ENCODE measurements at places on chromosomes 11 and 22.
A peak's percentile ranks its signal among the peaks of the same experiment; 100 is the strongest.

DNA sequence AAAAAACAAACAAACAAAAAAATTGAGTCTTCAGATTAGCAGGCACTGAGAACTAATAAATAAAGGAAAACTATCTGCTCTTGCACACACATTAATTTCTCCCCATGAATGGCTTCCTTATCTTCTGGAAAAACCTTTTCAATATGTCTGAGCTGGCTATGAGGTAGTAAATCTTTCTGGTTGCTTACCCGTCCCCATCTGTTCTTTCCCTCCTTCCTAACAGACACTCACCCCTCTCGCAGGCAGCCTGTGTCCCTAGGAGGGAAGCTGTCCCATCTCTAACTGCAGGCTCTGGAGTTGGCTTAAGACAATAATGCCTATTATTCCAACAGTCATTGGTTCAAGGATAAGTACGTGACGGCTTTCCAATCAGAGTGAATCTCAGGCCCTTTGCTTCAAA is 8.2 kb upstream of the SCUBE2 start:
- DNase-seq = no peak

DNA sequence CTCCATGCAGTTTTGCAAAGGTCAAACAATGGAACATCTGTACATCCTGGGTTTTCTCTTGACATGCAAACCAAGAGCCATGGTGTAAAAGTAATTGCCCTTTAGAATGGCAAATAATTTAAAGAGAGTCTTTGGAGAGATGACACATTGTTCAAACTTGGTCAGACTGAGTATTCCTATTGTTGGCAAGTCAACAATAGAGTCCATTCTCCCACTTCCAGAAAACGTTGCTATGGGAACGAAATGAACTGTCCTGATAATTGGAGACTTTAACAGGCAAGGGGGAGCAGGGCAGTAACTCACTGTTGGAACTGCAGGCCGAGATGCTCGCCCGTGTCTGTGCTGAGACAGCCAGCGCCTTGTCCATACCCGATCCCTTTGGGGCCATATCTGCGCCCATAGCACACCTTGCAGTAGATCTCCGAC is 13.9 kb downstream of the CSRP3 start:
- DNase-seq = no peak

- no peak for DNase-seq
Measured at GRCh38 chr11:124473476-124473875, 28.0 kb upstream of the OR8B8 start.

GRCh38 chr22:29806196-29806595 is 31.9 kb downstream of the ASCC2 start:
- no peak for DNase-seq

GRCh38 chr11:21604564-21604963 is 588.3 kb upstream of the ANO5 start:
- DNase-seq = no peak

DNA sequence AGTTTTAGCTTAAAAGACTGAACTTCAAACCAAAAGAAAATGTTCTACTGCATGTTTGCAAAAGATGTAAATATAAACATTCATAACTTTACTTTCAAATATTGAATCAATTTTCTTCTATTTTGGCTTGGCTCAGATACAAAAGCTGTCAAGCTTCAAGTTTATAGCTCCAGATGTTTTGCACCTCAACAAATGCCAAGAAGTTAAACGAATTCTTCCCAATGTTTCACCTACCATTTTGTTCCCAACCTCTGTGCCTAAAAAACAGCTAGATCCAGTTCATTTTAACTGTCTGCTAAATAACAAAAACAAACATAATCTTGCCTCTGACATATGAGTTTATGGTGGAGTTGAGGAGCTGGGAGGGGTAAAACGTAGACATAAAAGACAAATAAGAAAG is 76.5 kb downstream of the RAB30 start:
- DNase-seq = no peak

- DNase-seq = peak; percentile 77
Measured at GRCh38 chr22:50544078-50544745, 1.5 kb upstream of the KLHDC7B start.

- DNase-seq = no peak
Measured at GRCh38 chr11:70481625-70482528, 83.5 kb downstream of the CTTN start.

GRCh38 chr22:50209893-50210292 is 9.1 kb downstream of the SELENOO start:
- peak; percentile 71 for DNase-seq

DNA sequence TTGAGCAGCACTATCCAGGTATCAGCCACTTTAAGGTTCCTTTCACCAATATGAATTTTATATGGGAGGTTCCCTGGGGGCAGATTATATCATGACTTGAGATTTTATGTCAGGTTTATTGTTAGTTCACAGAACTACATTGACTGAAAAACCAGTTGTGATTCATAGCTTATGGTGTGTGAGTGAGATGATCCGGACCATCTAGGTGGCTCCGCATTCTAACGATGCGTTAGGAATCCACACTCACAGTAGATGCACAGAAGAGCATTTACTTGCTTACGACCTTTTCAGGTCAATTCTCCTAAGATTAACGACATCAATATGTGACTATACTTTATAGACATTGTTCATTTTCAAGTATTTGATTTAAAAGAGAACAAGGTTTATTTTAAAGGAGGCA is 984.3 kb upstream of the CCDC90B start:
- DNase-seq = no peak

- no peak for DNase-seq
Measured at GRCh38 chr11:60485987-60486386, 6.6 kb upstream of the MS4A12 start.

DNA sequence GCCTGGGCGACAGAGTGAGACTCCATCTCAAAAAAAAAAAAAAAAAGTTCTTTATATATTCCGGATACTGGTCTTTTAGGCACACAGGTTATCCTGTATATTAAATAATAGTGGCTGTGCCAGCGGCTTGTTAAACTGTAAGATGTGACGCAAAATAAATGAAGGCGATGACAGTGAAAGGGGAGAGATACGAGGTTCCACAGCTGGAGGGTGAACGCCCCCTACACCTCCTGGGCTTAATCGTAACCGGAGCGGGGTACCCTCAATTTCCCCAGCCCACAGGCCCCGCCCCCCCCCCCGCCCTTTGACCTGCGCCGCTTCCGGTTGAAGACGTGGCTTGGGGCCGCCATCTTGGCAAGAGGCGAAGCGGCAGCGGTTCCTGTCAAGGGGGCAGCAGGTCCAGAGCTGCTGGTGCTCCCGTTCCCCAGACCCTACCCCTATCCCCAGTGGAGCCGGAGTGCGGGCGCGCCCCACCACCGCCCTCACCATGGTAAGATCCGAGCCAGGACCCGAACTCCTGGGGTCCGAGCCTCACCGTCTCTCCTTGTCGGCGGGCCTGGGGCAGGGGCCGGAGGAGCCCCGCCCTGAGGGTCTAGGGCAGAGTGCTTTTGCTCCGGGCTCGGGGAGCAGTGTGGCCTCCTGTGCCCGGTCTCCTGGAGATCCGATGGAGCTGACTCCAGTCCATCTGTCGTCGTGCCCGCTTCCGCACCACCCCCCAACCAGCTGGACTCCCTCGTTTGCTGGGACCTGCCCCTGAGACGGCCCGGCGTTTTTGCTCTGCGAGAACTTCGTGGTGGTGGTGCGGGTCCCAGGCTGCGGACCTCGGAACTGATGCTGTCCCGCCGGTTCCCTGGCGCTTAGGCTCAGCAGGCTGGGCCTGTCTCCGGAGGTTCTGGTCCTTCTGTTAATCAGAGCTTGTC is at the start of gene ARCN1:
Gene ARCN1 (plus strand): TSS at position 349 of the 920 bp plus-strand sequence. CDS start 139 bp downstream, at position 488.
- DNase-seq = peak; percentile 94

- DNase-seq = no peak
Measured at GRCh38 chr11:128361451-128362020, 225.8 kb downstream of the ETS1 start.

- DNase-seq = no peak
Measured at GRCh38 chr22:32684148-32684821, 117.2 kb upstream of the TIMP3 start.

DNA sequence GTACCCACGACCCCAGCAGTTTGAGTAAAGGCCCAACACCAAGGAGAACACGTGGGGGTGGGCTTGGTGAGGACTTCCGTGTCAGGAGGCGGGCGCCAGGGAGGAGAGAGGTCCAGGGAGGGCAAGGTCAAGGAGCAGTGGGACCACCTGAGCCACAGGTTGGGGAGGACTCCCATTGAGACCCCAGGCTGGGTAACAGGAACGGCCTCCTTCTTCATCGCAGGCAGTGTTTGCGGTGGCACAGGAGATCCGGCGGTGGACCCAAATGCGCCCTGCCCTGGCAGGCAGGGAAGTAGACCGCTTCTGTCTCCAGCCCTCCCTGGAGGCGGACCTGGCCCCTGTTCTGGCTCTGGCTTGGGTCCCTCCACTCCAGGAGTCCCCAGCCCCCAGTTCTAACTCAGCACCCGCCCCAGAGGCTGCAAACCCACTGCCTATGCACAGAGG is 5.9 kb upstream of the TBX1 start:
- no peak for DNase-seq

DNA sequence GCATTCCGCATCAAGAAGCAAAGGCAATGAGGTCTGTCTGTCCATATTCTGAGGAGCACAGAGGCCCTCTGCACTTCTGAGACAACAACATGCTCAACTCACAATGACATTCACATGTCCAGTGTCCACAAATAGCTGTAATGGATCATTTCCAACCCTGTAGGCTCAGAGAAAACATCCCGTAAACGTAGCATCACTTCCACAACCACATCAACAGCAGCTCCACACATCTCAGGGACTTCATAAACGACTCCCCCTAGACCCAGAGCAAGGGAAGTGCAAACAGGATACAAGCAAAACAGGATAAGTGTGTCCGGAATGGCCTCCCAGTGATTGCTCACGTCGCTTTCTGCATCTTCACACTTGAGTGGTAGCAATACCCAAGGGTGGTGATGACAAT is 100.2 kb downstream of the SYN3 start:
- peak; percentile 43 for DNase-seq

DNA sequence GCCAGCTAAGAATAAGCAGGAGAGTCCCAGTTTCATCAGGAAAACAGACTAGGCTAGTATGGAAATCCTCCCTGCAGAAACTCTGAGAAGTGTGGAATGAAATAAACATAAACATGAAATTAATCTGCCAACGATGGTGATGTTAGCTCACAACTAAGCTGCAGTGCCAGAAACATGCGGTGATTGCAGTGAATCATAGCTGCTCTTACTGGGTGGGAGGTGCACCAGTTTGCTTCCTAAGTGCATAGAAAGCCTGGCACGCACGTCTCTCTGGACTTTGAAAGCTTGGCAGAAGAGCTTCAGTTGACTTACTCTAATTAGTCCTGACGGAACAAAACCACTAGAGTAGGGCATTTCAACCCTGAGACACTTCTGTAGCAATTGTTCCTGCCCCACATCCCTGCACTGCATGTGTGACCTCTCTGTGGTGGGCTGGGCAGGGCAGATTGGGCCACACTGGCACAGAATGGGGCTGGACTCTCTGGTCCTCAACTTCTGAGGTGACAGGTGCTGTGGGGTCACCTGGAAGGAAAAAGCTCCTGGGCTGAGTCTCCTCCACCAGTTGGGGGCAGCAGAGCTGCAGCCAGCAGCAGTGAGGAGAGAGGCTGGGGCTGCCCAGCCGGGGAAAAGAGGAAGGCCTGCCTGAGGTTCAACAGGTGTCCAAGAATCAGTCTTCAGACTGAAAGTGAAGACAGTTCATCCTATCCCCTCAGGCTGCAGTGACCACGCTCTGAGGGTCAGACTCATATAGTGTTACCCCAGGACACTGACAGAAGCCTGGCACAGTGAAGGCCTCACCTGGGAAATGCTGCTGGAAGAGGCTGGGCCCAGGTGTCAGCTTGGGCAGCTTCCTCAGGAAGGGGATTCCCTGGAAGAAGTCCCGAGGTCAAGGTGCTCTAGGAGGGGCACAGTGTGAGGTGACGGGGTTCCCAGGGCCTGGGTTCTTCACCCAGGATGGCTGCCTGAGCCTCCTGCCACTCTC is 40.5 kb downstream of the GGTLC2 start:
- no peak for DNase-seq

DNA sequence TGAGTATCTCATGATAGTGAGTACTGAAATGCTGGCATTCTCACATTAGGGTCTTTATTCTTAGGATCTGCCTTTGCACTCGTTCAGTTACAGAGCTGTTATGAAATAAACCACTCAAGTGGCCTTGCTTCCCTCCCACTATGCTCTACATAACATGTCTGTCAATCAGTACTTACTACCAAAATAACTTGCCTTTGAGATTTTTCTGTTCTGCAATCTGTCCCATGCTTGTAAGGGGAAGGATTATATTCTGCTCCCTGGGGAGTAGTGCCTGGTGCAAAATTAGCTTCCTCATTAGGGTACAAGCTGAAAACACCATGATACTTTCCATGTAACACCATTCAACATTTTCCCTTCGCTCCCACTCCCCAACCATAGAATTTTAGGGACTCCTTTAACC is 1.9 kb upstream of the GRAP2 start:
- no peak for DNase-seq

DNA sequence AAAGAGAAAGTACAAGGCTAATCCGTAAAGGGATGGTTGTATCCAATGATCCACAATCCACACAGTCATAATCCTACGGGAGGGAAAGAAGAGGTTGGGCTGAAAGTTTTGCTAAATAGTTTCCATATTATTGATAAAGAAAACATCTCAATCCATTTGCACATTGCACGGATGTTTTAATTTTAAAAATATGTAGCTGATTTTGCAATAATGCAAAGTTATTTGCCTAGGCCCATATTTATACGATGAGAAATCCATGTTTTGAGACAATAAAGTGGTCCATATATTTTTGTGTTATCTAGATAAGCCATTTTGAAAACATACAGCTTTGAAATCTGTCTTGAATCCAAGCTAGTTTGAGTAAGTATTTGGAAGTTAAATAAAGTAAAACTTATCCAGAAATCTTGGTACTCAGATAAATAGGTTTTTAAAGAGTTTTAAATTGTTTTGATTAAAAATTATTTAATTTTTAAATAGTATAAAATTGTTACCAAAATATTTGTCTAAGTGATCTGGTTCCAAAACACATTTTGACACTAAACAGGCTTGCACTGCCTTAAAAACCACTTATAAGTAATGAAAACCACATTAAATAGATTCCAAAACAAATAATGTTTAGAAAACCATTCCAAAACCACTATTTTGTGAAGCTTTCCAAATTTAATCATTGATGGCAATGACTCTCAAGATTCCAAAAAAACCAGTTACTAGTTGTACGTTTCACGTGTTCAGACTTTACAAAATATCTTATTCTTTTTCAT is 38.2 kb upstream of the PAMR1 start:
- no peak for DNase-seq

- DNase-seq = no peak
Measured at GRCh38 chr11:118979434-118979833, 7.9 kb downstream of the FOXR1 start.

DNA sequence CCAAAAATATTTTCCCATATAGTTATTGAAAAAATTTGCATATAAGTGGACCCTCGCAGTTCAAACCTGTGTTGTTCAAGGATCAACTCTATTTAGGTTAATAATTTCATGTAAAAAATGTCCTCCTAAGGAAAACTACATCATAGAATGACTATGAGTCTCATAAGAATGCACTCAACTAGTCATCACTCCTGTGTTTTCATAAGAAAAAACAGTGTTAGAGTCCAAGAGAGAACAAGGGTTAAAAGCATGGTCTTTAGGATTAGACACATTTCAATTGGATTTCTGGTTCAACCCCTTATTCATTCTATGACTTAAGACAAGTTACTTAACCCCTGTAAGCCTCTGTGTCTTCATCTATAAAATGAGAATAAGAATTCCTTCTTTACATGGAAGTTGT is 5.1 kb downstream of the PARVA start:
- DNase-seq = no peak

GRCh38 chr22:44023404-44024287 is 456 bp upstream of the PARVB start:
- peak; percentile 55 for DNase-seq

GRCh38 chr11:47768101-47768612 is 1.0 kb upstream of the FNBP4 start:
- peak; percentile 75 for DNase-seq

GRCh38 chr11:61297341-61297740 is 2.2 kb upstream of the VWCE start:
- DNase-seq = no peak
